ENCODE measurements at places on chromosomes 5 and 9. TPM values are rescaled to one million over a fixed set of nuclear protein-coding genes. Genes with fewer than 3 reads are reported as not detected.
A peak's percentile ranks its signal among the peaks of the same experiment; 100 is the strongest.

The SPATA31A3 gene
- total RNA-seq = not detected

The CCDC152 gene
- 3.7 TPM for total RNA-seq

The CARD19 gene
- 50.0 TPM for total RNA-seq

The BSPRY gene
- 0.59 TPM for total RNA-seq

The MLANA gene
- total RNA-seq = not detected

The TRPM3 gene
- 4.2 TPM for total RNA-seq

The GHR gene
- 10.8 TPM for total RNA-seq

The PCDHGB1 gene
- 3.8 TPM for total RNA-seq

The LRRC14B gene
- total RNA-seq = 0.38 TPM

The CD72 gene
- 3.0 TPM for total RNA-seq

The CNTFR gene
- total RNA-seq = 2.4 TPM

The POLR1E gene
- 38.0 TPM for total RNA-seq

The PCDHGA11 gene
- total RNA-seq = 3.3 TPM

The PTGES gene
- 0.72 TPM for total RNA-seq

The NR2F1-AS1 gene
- 45.7 TPM for total RNA-seq

The SH3RF2 gene
- total RNA-seq = 0.50 TPM

The GLDC gene
- total RNA-seq = not detected

The SLC6A3 gene
- total RNA-seq = 0.24 TPM

- H3K36me3 ChIP-seq = no peaks in the 10 kb centered on the region
- H3K4me1 ChIP-seq = no peaks in the 10 kb centered on the region
- no peaks in the 10 kb centered on the region for H3K27me3 ChIP-seq
Measured at GRCh38 chr5:138349852-138350562, 2.5 kb upstream of the KDM3B start.

DNA sequence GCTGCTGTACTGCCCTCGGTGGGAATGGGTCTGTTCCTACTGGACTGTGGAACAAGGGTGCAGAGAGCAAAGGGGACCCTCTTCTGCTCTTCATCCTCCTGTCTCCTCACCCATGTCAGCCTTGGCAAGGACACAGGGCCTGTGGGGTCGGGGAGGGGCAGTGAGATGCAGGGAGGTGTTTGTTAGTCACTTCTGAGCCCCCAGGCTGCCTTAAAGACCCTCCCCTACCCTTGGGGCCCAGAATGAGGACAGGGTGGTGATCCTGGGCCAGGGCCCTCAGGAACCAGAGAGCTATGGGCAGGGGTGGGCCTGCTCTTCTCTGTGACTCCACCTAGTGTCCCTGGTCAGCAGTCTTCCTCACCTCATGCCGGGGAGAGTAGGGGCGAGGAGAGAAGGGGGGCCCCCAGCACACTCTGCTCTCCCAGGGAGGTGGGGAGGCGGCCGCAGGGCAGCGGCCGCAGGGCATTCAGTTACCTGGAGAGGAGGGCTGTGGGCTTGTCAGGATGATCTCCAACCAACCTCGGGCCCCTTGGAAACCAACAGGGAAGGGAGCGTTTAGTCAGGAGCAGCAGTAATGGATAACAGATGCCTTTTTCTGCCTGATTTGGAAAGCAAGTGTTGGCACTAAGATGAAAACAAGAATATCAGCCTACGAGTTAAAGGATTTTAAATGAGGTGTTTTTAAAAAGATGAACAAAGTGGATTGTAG is 62.0 kb upstream of the GARNL3 start:
- no peaks in the 10 kb centered on the region for H3K36me3 ChIP-seq
- peaks cover 12% of the 10 kb centered on the region for H3K4me1 ChIP-seq
- H3K27me3 ChIP-seq = no peaks in the 10 kb centered on the region
- DNase-seq = no peak
- H3K27ac ChIP-seq = no peak overlapping the region
- H3K4me3 ChIP-seq = no peak overlapping the region

GRCh38 chr5:140292212-140293036 is 10.5 kb downstream of the PFDN1 start:
- no peak overlapping the region for H3K27ac ChIP-seq
- H3K4me3 ChIP-seq = no peak overlapping the region
- no peaks in the 10 kb centered on the region for H3K36me3 ChIP-seq
- H3K27me3 ChIP-seq = no peaks in the 10 kb centered on the region
- H3K4me1 ChIP-seq = peaks cover 2% of the 10 kb centered on the region

- no peak overlapping the region for H3K27ac ChIP-seq
- no peaks in the 10 kb centered on the region for H3K36me3 ChIP-seq
- H3K4me3 ChIP-seq = no peak overlapping the region
- no peak for DNase-seq
- no peaks in the 10 kb centered on the region for H3K4me1 ChIP-seq
- no peaks in the 10 kb centered on the region for H3K27me3 ChIP-seq
Measured at GRCh38 chr5:148998174-148998797, 64.6 kb downstream of the SH3TC2 start.

DNA sequence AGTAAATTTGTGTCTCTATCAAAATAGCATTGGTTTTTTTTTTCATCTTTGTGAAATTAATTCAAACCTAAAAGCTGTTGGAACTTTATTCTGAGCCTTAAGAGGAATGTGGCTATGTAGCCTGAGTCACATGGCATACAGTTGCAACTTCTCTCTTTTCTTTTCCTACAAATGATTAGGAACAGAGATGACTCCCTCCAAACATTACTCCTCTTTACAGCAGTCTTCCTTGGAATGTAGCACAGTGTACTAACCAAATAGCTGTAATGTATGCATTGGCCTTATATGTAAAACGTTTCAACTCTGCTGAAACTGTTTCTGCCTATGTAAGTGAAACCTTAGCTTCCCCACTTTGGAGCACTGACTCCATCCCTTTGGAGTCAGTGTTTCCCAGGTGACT is 100.9 kb upstream of the MAP1B start:
- no peaks in the 10 kb centered on the region for H3K4me1 ChIP-seq
- H3K27me3 ChIP-seq = no peaks in the 10 kb centered on the region
- no peak overlapping the region for H3K27ac ChIP-seq
- no peaks in the 10 kb centered on the region for H3K36me3 ChIP-seq
- no peak for DNase-seq

DNA sequence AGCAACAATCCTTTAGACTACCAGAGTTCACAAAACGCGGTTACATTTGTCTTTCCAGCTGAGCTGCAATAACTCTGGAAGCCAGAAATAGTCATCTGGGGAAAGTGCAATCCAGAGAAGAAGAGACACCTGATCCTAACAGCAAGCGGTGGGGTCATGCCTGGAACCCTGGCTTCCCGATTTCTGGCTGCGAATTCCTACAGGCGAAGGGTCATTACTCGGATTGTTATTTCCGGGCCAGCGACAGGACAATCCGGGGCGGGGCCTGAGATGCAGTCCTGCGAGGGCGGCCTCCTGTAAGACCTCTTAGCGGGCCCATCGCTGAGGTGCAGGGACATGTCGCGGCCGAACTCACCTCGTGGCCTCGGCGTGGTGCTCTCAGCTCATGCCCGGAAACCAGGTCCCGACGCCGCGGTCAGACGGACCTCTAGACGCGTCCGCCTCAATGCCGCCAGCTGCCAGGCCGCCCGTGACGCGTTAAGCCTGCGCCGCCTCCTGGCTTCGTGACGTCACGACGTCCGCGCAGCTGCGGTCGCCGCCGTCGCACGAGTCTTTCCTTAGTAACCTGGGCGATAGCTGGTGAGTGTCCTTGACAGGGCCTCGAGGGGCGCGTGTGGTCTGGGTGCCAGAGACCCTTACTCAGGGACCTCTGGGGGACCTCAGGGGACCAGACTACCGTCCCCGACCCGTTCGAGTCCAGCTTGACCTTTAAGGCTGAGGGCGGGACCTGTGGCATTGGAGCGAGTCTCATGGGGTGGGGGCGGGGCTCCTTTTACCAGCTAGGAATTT is at the start of the genes MRRF and RBM18:
Gene MRRF (plus strand): TSS at position 523 of the 789 bp plus-strand sequence. CDS start 6,010 bp downstream, outside the sequence.
Gene RBM18 (minus strand): TSS at position 481 of the 789 bp plus-strand sequence. CDS start 3,348 bp downstream, outside the sequence.
- no peaks in the 10 kb centered on the region for H3K27me3 ChIP-seq
- no peaks in the 10 kb centered on the region for H3K36me3 ChIP-seq
- H3K4me1 ChIP-seq = peaks cover 12% of the 10 kb centered on the region
- H3K27ac ChIP-seq = peak within 1 kb of the TSS; percentile 78
- H3K4me3 ChIP-seq = peak within 1 kb of the TSS; percentile 85

GRCh38 chr5:80069251-80069800 is 34.2 kb downstream of the THBS4 start:
- no peak for DNase-seq
- H3K27ac ChIP-seq = peak overlapping the region; percentile 31
- no peaks in the 10 kb centered on the region for H3K36me3 ChIP-seq
- peaks cover 8% of the 10 kb centered on the region for H3K4me1 ChIP-seq
- no peaks in the 10 kb centered on the region for H3K27me3 ChIP-seq

DNA sequence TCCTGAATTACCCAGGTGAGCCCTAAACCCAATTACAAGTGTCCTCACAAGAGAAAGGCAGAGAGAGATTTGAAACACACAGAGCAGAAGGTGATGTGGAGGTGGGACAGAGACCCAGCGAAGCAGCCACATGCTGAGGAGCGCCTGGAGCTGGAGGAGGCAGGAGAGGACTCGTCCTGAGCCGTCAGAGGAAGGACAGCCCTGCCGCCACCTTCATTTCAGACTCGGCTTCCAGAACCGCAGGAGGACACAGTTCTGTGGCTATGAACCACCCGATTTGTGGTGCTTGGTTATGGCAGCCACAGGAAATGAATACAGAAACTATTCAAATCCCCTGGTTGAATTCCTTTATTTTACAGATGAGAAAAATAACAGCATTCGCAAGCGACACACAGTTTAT is 16.4 kb upstream of the FBP1 start:
- H3K4me1 ChIP-seq = no peaks in the 10 kb centered on the region
- no peak overlapping the region for H3K27ac ChIP-seq
- H3K4me3 ChIP-seq = no peak overlapping the region
- no peaks in the 10 kb centered on the region for H3K27me3 ChIP-seq
- no peaks in the 10 kb centered on the region for H3K36me3 ChIP-seq

- H3K27ac ChIP-seq = no peak overlapping the region
- no peaks in the 10 kb centered on the region for H3K27me3 ChIP-seq
- no peak overlapping the region for H3K4me3 ChIP-seq
- H3K36me3 ChIP-seq = no peaks in the 10 kb centered on the region
- DNase-seq = no peak
Measured at GRCh38 chr5:81825237-81825636, 74.3 kb upstream of the SSBP2 start.

- no peaks in the 10 kb centered on the region for H3K36me3 ChIP-seq
- no peak for DNase-seq
- no peak overlapping the region for H3K4me3 ChIP-seq
- no peaks in the 10 kb centered on the region for H3K27me3 ChIP-seq
- H3K27ac ChIP-seq = no peak overlapping the region
Measured at GRCh38 chr9:33403941-33404787, 1.8 kb upstream of the AQP7 start.

DNA sequence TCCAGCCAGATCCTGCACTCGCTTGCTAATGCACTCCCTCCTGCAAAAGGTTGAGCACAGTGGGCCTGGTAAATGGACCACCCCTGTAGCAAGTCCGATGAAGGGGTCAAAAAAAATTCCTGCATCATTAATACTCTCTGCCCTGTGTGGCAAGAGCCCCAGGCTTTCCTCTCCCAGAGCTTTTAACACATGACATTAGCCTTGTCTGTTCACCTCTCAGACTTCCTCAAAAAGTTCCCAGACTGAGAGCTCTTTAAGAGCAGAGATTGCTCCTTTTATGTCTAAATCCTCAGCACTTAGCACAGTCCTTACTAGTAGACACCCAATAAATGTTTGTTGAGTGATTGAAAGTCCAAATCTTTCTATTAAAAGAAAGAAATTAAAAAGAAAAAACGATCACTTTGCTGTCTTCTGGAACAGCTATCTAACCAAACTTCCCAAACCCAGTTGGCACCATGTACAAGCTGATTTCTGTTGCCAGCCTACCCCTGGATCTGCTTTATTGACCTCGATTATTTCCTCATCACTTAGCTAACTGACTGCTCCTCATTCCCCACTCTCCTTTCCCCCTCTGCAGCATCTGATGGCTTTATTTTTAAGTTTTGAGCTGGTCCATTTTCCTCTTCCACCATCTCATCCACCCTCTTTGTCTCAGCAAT is 209.8 kb downstream of the ENC1 start:
- H3K4me3 ChIP-seq = no peak overlapping the region
- H3K36me3 ChIP-seq = no peaks in the 10 kb centered on the region
- DNase-seq = no peak
- H3K27ac ChIP-seq = no peak overlapping the region

DNA sequence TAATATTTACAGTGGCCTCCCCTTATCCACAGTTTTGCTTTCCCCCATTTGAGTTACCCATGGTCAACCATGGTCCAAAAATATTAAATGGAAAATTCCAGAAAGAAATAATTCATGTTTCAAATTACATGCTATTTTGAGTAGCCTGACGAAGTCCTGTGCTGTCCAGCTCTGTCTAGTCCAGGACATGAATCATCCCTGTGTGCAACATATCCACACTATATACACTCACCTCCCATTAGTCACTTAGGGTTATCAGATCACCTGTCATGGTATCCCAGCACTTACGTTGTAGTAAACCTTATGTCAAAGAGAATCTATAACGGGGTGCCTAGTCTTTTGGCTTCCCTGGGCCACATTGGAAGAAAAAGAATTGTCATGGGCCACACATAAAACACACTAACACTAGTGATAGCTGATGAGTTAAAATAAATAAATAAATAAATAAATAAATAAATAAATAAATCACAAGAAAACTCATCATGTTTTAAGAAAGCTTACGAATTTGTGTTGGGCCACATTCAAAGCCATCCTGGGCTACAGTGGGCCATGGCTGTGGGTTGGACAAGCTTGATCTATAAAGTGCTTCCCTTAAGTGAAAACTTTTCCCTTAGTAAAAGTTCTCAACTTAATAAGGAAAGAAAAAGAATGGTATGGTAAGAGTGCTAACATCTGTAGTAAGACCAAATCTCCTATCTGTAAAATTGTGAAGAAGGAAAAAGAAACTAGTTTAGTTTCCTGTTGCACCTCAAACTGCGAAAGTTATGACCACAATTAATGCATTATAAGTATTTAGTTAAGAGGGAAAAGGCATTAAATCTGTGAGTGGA is 15.9 kb upstream of the OMD start:
- no peaks in the 10 kb centered on the region for H3K27me3 ChIP-seq
- no peak overlapping the region for H3K4me3 ChIP-seq

DNA sequence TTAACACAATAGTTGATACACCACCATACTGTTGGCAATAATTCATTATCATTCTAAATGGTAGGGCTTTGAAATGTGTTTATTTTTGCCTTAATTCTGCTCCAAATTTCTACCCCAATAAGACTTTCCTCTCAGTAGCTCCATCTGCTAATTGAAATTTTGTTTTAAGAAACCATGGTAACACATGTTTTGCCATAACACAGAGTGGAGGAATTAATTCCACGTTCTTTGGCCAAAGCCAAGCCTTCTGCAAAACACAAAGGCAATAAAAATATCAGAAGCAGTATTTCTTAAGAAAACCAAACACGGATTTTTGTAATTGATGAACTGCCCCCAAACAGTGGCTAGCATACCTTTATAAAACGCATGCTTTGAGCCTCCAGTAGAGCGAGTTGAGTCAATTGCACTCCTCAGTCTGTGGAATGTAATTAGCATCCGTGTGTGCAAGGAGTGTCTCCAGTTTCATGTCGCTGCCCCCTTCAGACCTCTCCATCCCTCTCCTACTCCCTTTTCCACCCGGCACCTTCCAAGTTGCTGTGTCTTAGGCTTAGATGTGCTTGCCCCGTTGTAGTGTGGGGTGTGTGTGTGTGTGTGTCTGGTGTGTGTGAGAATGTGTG is 58.2 kb upstream of the CKS2 start:
- H3K36me3 ChIP-seq = no peaks in the 10 kb centered on the region
- no peaks in the 10 kb centered on the region for H3K27me3 ChIP-seq
- DNase-seq = no peak
- no peaks in the 10 kb centered on the region for H3K4me1 ChIP-seq
- H3K27ac ChIP-seq = no peak overlapping the region
- no peak overlapping the region for H3K4me3 ChIP-seq

GRCh38 chr9:77417566-77417965 is 230.6 kb downstream of the GNA14 start:
- no peak for DNase-seq
- H3K4me3 ChIP-seq = no peak overlapping the region
- H3K27ac ChIP-seq = no peak overlapping the region
- peaks cover 1% of the 10 kb centered on the region for H3K4me1 ChIP-seq

All from ovary (tissue), 10 donors.